ENCODE measurements at places on chromosomes 2 and 18. TPM values are rescaled to one million over a fixed set of nuclear protein-coding genes. Genes with fewer than 3 reads are reported as not detected.

CAB39 gene
- 37.6 TPM for total RNA-seq

OBSL1 gene
- total RNA-seq: 35.3 TPM

ABCG5 gene
- total RNA-seq: 15.4 TPM

DNA sequence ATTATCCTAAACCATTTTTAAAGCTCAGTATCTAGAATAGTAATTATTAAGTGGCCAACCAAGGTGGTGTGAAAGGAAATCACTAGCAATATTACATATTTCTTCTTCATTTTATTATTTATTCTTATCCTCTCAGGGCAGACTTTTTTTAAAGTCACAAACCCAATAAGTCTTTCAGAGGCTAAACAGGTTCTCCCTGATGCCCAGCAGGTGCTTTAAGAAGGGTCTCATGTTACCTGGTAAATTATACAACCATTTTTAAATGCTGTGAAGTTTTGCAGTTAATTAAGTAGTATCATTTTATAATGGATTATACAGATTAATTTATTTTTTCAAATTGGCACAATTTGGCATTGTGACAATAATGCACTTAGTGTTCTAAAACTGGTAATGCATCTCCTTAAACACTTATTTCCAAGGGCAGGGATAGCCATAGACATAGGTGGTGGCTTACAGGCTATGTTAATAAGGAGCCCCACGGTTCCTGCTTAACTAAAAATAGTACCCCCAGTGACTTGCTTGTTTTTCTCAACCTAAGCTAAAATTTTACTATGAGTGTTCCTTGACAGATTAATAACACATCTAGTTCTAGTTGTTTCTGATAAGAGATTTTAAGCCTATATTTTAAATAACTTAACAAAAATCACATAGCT, 67.0 kb downstream of the PMS1 start:
- no peak for DNase-seq

- DNase-seq: no peak
Measured at GRCh38 chr2:24708537-24709152, 84.5 kb downstream of the PTRHD1 start.
